ENCODE measurements at places on chromosomes 2 and 18.
A peak's percentile ranks its signal among the peaks of the same experiment; 100 is the strongest.

DNA sequence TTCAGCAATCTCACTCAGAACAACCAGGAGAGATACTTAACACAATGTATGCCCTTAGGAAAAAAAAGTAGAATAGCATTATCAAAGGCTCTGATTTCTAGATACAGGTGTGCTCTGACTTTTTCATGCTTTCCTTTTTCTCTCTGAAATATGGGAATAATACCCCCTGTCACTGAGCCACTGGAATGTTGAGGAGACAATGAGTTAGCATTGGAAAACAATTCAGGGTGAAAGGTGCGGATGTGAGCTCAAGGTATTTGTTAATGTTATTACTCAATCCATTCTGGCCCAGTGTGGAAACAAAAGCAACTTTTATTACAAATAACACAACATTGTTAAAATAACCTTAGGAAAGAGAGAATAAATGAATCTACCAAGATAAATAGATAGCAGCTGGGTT lies 228.0 kb downstream of the IKZF2 start:
- no peak for DNase-seq

DNA sequence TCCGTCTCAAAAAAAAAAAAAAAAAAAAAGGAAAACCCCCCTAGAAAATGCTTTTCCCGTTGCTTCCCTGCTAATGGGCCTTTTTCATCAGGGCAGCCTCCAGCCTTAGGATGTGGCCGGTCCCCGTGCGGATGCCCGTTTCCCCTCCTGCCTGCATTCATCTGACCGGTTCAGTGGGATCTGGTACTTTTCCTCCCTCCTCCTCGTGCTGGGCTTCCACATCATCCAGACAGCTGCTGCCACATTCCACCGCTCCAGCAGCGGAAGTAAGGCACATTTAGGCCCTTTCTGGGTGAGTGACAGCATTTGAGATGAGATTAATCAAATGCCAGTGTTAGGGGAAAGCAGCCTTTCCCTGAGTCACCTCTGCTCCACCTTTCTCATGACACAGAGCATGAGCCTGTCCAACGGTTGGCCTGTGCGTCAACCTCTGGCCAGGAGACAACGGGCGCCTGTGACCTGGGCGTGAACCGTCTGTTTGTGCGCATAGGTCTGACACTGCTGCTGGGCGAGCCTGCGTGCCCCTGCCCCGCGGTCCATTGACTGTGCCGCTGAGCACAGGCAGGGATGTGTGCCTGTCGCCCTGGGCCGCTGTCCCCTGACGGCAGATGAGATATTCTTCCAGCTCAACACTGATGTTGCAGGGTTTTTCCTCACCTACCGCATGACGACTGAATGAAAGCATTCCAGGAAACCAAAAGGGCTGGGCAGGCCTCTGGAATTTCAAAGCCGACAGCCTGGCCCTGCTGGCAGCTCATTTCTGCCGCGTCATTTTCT lies 174.0 kb downstream of the TGIF1 start:
- DNase-seq = peak; percentile 93

DNA sequence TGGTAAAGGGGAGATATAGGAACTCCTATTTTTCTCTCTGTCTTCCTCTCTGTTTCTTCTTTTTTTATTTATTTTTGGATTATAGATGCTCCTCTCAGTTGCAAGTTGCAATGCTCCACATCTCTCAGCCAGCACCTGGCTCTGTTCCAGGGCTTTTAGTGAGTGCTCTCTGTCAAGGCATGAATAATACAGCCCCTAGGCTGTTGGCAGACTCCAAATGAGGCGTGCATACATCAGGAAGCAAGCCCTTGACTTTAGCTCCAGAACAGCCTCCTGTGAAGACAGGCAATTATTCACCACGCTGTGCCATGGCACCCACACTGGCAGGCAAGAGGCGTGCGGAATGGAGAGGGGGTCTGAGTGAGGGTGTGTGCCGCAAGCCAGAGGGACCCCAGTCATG lies 228.1 kb upstream of the PXDN start:
- DNase-seq = no peak

GRCh38 chr18:4241090-4241617 lies 214.0 kb downstream of the DLGAP1 start:
- no peak for DNase-seq

- no peak for DNase-seq
Observed at GRCh38 chr2:85057226-85057962, 75.8 kb upstream of the TCF7L1 start.

DNA sequence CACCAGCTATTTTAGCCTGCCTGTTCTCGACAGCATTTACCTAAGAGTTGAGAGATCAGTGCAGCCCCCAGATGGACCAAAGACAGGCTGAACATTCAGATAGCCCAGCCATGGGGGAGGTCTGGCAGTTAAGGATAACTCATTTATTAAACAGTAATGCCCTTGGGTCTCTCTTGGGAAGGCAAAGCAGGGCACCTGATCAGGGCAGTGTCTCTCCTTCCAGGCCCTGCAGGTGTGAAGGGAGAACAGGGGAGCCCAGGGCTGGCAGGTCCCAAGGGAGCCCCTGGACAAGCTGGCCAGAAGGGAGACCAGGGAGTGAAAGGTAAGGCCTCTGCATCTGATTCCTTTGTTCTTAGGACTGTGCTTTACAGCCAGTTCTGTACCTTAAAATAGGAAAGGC lies 49.6 kb downstream of the MARCO start:
- no peak for DNase-seq

DNA sequence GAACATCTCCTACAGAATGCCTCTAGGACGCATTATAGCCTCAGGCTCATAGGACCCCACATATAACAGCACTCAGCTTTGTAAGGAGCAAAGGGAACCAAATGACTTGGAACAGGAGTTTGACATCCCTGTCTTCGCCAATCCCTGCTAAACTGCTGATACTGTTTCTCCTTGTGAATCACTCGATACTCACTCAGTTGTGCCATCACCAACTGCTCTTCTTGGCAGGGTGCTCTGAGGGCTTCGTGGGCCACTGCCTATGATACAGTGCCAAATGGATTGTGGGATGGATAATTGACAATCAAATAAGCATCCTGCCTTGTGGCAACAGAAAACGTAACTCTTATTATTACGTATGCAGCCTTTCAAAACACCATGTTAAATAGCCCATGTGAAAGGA lies 396.3 kb downstream of the RIT2 start:
- DNase-seq = no peak

GRCh38 chr2:60961457-60961856 lies 56.1 kb upstream of the PEX13 start:
- DNase-seq = no peak

- DNase-seq = no peak
Observed at GRCh38 chr2:37858400-37858711, 66.7 kb upstream of the RMDN2 start.

DNA sequence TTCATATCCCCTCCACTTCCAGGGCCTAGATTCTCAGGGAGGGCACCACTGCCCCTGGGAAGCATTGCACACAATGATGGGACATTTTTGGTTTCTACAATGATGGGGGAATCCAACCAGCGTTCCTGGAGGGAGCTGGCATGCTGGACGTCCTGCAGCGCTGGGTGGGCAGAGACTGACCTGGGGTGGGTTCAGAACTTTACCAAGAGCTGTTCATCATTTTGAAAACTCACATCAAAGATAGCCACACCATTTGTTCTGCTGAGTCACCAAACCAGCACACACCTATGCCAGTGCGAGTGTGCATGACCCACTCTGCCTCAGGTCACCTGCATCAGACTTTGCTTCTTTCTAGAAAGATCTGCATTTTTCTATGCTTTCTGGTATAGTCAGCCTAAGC lies 14.1 kb upstream of the ARMC9 start:
- DNase-seq = no peak

DNA sequence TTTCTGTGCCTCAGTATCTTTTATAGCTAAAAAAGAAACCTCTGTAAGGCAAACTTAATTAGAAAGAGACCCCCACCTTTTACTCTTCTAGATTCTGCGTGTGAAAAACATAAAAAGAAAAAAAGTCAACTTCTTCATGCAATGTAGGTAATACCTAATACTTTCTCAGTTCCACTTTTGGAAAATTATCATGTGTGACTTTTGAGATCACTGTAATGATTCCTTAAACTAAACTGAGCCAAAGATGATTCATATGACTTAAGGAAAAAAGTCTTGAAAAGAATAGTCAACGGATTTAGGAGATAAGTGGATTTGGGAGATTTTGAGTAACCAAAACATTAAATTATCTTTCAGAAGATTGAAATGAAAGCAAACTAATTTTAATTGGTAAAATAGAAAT lies 48.9 kb downstream of the PLEKHA3 start:
- no peak for DNase-seq

GRCh38 chr18:46793565-46793964 lies 36.7 kb upstream of the ST8SIA5 start:
- no peak for DNase-seq

DNA sequence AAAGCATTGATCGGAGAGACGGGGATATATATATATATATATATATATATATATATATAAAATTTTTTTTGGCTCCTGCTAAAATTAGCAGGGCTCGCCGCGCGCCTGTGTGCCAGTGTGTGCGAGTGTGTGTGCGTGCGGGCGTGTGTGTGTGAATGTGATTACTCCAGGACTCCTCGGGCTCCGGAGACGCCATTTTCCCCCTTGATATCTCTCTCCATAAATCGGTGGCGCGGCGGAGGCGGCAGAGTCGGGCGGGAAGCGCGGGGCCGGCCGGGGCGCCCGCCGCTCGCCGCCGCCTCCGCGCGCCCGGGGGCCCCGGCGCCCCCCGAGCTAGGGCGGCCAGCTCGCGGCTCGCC lies 795 bp upstream of the SETBP1 start:
- DNase-seq = no peak

DNA sequence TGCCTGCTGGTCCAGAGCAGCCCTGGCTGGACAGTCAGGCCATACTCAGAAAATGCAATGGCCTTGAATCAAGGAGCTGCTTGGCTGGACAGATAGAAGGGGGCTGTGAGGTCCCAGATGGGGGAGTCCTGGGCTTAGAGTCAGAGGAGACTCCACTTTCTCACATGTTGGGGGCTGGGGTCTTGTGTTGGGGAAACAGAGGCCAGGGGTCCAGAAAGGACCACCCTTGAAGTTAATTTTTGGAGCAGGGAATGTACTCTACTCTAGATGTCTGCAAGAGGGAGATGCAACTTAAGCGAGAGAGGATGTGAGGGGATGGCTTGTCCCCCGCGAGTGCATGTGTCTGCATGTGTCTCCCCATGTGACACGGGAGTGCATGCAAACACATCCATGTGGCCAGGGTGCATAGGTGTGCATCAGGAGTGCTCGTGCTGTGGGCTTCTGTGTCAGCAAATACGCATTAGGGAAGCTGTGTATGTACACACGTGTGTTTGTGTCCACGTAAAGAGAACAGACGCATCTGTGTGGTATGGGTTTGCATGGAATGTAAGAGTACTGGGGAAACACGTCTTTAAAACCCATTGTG lies 303.2 kb downstream of the MYCN start:
- no peak for DNase-seq

DNA sequence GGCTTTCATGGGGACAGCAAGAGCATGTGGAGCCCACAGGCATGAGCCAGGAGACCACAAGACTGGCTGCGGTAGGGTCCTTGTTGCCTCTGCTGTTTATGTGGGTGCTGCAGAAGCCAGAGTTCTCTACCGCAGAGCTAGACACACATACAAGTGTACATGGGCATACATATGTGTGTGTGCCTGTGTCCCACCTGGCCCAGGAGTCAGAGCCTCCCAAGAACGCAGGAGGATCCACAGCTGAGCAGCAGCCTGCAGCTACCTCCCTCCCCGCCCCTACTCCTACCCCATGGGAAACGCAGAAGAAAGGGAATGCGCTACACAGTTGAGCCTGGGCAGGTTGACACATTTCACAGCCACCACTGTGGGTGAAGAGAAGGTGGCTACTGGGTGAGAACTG lies 438.1 kb upstream of the SMIM21 start:
- DNase-seq = no peak

DNA sequence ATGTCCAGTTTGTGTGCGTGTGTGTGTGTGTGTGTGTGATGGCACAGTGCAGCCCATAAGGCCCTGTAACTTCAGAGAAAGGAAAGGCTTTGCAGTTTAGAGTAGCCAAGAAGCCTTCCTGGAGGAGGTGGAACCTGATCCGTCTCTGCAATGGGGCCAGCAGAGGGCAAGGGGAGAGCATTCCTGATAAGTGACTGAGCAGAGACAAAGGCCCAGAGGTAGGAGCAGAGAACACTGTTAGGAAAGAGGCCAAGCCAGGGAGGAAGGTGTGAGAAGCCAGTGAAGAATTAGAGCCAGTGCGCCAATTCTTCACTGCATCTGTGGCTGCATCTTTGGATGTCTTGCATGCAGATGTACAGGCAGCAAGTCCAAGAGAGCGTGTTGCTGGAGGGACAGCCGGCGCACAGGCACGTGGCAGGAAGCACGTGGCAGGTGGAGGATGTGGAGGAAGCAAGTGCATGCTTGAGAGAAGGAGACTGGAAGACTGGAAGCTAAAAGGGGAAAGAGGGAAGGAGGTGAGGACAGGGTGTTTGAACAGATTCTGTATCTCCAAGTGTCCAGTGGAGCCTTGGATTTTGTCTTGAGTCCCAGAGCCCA lies 196.3 kb downstream of the CTIF start:
- DNase-seq = no peak

DNA sequence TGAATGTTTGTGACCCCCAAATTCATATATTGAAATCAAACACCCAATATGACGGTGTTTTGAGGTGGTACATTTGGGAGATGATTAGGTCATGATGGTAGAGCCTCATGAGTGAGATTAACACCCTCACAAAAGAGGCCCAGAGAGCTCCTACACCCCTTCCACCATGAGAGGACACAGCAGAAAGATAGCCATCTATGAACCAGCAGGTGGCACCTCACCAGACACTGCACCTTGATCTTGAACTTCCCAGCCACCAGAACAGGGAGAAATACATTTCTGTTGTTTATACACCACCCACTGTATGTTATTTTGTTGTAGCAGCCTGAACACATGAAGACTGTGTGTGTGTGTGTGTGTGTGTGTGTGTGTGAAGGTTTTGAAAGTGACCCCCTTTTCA lies 58.1 kb downstream of the ST3GAL5 start:
- no peak for DNase-seq

DNA sequence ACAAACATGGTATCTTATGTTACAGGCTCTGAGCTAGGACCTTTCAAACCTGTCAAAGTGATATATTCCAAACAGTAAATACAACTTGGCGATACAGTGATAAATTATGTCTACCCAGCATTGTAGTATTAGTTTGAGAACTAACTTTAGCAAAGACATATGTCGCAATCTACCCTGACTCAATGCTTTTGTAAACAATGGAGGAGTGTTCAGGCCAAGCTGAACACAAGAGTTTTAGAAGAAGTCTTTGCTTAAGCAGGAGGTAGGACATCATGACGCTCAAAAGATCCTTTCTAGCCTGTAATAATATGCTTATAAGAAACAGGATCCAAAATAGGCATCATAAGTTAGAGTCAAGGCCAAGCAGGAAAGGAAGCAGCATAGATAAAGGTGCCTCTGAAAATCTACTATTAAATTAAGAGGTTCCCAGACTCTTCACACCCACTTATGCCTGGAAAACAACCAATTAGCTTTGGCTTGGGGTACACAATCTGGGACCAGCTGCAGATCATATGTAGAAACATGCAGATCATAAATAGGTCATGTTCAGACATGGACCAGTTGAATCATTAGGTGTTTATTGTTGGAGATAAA lies 132.5 kb downstream of the CSRNP3 start:
- no peak for DNase-seq

DNA sequence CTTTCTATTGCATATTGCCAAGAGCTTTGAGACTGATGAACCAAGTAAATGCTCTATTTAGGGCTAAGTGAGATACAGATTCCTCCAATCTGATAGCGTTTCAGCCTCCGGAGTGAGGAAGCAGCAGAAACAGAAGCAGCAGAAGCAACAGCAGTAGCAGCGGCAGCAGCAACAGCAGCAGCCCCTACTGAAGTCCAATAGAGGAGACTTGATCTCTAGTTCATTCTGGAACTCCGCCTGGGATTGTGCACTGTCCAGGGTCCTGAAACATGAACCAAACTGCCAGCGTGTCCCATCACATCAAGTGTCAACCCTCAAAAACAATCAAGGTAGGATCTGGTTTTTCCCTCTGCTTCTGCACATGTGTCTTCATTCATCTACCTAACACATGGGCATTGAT lies at the start of gene DPP10:
Gene DPP10, plus strand, starts transcription at position 132 of the 400 bp plus-strand sequence.
- no peak for DNase-seq
